ENCODE measurements at places on chromosomes 16 and 17. TPM values are rescaled to one million over a fixed set of nuclear protein-coding genes. Genes with fewer than 3 reads are reported as not detected.

Gene DECR2
- total RNA-seq = 21.8 TPM

GRCh38 chr17:27950995-27951394 is 57.8 kb upstream of the LYRM9 start:
- DNase-seq = no peak

DNA sequence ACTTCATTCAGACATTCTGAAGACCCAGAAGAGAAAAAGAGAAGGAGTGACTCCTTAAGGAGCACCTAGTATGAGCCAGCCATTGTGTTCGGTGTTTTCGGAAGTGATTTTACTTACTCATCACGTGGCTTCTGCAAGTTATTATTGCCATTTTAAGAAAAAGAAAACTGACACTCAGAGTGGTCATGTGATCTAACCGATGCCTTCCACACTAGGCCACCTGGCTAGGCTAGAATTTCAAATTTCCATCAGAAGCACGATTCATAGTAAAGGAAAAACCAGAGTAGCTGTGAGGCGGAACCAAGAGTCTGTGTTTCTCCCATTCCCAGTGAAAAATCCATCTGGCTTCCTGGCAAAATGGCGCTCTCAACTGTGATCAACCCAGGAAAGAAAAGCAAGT is 32.0 kb downstream of the GTF3C1 start:
- no peak for DNase-seq

DNA sequence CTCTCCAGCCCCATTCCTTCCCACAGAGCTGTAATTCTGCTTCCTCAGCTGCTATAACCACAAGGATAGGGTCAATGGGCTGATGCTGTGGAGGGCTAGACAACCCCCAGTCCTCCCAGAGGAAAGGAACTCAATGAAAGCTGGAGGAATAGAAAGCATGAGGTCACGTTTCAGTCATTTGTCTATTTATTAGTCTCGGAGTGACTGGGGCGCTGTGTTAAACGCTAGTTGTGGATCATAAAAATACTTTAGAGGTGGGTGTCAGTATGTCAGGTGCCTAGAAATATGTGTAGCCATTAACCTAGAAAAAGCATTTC is 787 bp upstream of the CCL3L1 start:
- no peak for DNase-seq

DNA sequence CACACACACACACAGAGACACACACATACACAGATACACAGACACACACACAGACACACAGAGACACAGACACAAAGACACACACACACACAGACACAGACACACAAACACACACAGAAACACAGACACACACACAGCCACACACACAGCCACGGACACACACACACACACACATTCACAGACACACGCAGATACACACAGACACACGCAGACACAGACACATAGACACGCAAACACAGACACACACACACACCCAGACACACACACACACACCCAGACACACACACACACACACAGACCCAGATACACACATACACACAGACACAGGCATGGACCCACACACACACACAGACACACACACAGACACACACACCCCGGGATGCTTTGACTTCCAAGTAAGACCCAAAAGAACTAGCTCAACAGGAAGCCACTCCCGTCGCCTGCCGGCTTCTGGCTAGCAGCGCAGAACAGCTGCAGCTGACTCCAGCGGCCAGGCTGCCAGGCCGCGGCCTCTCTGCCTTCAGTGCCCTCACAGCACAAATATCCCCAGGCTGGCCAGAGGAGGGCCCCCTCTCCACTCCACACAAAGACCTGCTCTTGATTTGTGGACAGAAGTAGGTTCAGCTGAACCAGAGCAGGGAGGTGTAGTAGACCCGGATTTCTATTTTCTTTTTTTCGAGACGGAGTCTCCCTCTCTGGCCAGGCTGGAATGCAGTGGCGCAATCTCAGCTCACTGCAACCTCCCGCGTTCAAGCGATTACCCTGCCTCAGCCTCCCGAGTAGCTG is 6.0 kb upstream of the CHRNE start:
- DNase-seq = peak; percentile 94

GRCh38 chr17:67400193-67400592 is 23.1 kb downstream of the PITPNC1 start:
- no peak for DNase-seq
